ENCODE measurements at places on chromosomes 3 and 15.

DNA sequence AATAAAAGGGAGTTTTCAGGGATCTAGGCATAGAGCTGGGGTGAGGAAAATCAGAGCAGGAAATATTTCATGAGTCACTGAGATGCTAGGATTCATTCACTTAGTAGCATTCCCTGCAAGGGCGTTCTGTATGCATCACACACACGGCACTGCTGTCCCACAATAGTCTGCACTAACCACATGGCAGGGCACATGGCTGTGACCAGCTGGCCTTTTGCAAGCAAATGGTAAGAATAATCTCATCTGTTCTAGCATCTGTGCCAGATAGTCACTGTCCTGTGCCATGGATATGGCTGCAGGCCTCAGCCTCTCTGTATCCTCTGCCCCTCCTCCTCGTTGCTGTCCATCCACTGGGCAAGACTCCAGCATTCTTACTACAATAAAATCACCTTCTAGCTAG lies 37.8 kb downstream of the BOC start:
- H3K27ac ChIP-seq = peak overlapping the region; percentile 81
- H3K36me3 ChIP-seq = peaks cover 14% of the 10 kb centered on the region
- peaks cover 59% of the 10 kb centered on the region for H3K4me1 ChIP-seq
- peak; percentile 87 for DNase-seq
- peaks cover 2% of the 10 kb centered on the region for H3K27me3 ChIP-seq

GRCh38 chr3:181418233-181418632 lies 293.5 kb upstream of the SOX2 start:
- DNase-seq = no peak
- H3K4me1 ChIP-seq = no peaks in the 10 kb centered on the region
- H3K27me3 ChIP-seq = no peaks in the 10 kb centered on the region
- H3K27ac ChIP-seq = no peak overlapping the region
- no peaks in the 10 kb centered on the region for H3K36me3 ChIP-seq
- H3K4me3 ChIP-seq = no peak overlapping the region

GRCh38 chr3:125098611-125099291 lies 43.0 kb upstream of the HEG1 start:
- H3K36me3 ChIP-seq = peaks cover 9% of the 10 kb centered on the region
- peaks cover 15% of the 10 kb centered on the region for H3K4me1 ChIP-seq
- peaks cover 2% of the 10 kb centered on the region for H3K27me3 ChIP-seq
- H3K27ac ChIP-seq = peak overlapping the region; percentile 52
- no peak overlapping the region for H3K4me3 ChIP-seq

DNA sequence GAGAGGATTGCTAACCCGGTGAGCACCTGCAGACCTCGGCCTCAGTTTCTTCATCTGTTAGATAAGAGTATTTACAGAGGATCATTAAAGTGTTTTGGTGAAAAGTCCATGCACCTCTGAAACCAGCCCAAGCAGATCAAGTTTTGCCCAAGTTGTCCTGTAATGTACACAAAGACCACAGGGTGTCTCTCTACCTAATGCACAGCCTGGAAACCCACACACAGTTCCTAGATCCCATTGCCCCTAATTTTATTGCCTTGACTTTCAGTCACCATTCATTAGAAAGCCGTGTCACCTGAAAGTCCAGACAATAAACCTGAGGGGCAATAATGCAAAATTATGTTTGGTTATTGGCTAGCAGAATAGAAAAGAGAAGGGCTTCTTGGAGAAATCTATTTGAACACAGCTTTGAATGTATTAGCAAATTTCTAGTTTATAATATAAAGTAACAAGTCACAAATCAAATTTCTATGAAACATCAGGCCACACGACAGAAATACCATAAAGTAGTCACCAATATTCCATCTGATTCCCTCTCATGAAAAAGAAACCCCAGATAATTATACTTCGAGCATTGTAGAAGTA lies 161.3 kb upstream of the SLC2A2 start:
- H3K27me3 ChIP-seq = no peaks in the 10 kb centered on the region
- H3K36me3 ChIP-seq = peaks cover 4% of the 10 kb centered on the region
- no peak overlapping the region for H3K4me3 ChIP-seq
- no peak overlapping the region for H3K27ac ChIP-seq

DNA sequence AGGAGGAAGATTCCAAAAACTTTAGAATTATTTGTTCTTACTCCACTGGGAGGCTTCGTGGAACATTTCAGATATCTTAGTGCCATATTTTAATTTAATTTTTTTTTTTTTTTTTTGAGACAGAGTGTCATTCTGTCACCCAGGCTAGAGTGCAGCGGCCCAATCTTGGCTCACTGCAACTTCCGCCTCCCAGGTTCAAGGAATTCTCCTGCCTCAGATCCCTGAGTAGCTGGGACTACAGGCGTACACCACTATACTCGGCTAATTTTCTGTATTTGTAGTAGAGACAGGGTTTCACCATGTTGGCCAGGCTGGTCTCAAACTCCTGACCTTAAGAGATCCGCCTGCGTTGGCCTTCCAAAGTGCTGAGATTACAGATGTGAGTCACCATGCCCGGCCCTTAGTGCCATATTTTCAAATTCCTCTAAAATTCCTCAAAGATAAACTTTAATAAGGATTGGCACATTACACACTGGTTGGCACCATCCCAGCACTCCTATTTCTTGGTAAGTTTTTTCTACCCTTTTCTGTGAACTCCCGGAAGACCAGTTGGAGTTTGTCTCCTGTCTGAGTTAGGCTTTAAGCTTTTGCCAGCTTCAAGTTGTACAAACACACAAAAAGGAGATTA lies 693.7 kb downstream of the MCTP2 start:
- H3K4me1 ChIP-seq = no peaks in the 10 kb centered on the region
- H3K4me3 ChIP-seq = no peak overlapping the region
- H3K27ac ChIP-seq = no peak overlapping the region
- peaks cover 2% of the 10 kb centered on the region for H3K27me3 ChIP-seq
- no peak for DNase-seq
- no peaks in the 10 kb centered on the region for H3K36me3 ChIP-seq

DNA sequence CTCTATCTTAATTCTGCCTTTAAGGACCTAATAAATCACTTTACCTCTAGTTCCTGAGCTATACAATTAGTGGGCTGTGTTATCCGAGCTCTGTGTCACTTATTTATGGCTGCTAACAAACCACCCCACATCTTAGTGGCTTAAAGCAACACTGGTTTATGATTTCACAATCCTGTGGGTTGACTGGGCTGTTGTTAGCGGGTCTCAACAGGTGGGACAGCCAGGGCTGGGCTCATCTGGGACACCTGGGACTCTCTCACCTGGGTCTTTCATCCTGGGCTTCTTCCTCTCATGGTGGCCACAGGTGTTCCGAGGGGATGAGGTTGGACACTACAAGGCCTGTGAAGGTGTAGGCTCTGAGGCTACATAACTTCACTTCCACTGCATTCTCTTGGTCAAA lies 35.8 kb upstream of the CHST2 start:
- no peaks in the 10 kb centered on the region for H3K36me3 ChIP-seq
- peaks cover 1% of the 10 kb centered on the region for H3K27me3 ChIP-seq
- H3K4me3 ChIP-seq = no peak overlapping the region
- no peak overlapping the region for H3K27ac ChIP-seq
- H3K4me1 ChIP-seq = peaks cover 16% of the 10 kb centered on the region
- DNase-seq = no peak

DNA sequence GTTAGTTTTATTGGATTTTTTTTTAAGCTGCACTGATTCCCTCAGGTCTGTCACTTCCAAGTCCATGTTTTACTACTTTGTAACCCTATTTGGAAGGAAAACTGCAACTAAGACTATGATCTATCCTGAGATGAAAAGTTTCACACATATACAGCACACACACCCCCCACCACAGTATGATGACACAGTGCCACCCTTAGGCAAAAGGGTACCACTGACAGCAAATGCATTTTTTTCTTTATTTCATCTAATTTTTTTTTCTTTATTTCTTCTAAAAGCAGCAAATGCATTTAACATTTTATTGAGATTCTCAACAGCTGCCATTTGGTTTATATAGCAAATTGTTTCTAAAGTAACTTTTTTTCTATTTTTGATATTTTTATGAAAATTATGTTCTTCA lies 21.2 kb downstream of the NGRN start:
- DNase-seq = no peak
- no peaks in the 10 kb centered on the region for H3K4me1 ChIP-seq
- no peak overlapping the region for H3K27ac ChIP-seq
- no peak overlapping the region for H3K4me3 ChIP-seq
- H3K27me3 ChIP-seq = no peaks in the 10 kb centered on the region
- H3K36me3 ChIP-seq = no peaks in the 10 kb centered on the region

All from HFFc6 (cell line).